ENCODE measurements at places on chromosomes 2 and 18.

GRCh38 chr2:181546086-181546485 is 88.9 kb downstream of the ITGA4 start:
- no peak overlapping the region for H3K4me3 ChIP-seq
- H3K36me3 ChIP-seq: no peaks in the 10 kb centered on the region
- H3K27ac ChIP-seq: no peak overlapping the region
- peaks cover 7% of the 10 kb centered on the region for H3K27me3 ChIP-seq

DNA sequence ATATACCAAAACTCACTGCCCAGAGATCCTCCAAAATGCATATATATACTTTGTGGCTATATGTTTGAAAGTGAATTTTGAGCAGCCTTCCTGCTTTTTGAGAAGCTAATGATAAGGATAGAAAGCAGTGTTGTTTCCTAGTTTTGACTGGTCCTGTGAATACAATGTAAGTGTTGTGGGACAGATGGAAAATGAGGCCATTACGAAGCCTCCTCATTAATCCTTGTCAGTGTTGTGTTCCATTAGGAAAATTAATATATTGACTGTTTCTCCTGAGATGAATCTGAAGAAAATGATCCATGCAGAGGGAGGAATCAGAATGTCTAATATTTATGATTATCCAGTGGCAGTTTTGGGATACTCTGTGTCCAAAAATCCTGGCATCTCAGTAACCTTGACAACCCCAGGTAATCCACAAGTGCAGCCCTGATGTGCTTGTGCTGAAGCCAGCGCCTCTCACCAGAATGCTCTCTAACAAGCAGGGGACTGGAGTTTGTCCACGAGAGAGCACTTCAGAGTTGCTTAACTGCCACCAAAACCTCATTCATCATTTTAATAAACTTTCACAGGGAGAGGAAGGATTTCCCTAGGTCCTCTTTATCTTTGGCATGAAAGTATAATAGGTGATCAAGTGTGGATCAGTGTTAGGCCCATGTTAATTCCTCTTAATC is 418.6 kb downstream of the CMPK2 start:
- no peak for DNase-seq
- H3K4me1 ChIP-seq: no peaks in the 10 kb centered on the region
- H3K27ac ChIP-seq: no peak overlapping the region
- peaks cover 10% of the 10 kb centered on the region for H3K27me3 ChIP-seq
- no peak overlapping the region for H3K4me3 ChIP-seq

DNA sequence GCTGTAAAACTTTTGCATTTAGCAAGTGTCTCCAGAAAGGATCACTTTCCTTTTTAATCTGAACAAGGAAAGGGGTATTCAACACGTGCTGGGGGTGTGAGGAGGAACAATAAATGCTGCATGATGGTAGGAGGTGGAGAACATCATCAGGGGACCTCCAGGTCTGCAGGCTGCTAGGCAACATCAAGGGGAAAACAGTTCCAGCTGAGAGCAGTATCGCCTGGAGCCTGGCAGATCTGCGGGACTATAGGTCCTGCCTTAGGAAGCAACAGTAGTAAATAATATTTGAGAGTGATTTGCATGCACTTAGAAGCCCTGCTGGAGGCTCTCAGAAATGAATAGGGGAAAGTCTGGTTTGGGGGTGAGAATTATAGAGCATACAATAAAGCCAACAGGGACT is 175.6 kb downstream of the SUCLG1 start:
- no peaks in the 10 kb centered on the region for H3K4me1 ChIP-seq
- H3K27ac ChIP-seq: no peak overlapping the region
- no peak overlapping the region for H3K4me3 ChIP-seq
- H3K27me3 ChIP-seq: peaks cover 7% of the 10 kb centered on the region

GRCh38 chr2:42296226-42296625 is 64.8 kb downstream of the COX7A2L start:
- DNase-seq: no peak
- H3K27ac ChIP-seq: no peak overlapping the region
- H3K27me3 ChIP-seq: no peaks in the 10 kb centered on the region
- no peaks in the 10 kb centered on the region for H3K4me1 ChIP-seq

GRCh38 chr2:190366248-190366753 is 22.9 kb downstream of the INPP1 start:
- no peak for DNase-seq
- no peak overlapping the region for H3K4me3 ChIP-seq
- no peaks in the 10 kb centered on the region for H3K4me1 ChIP-seq
- H3K36me3 ChIP-seq: peaks cover 86% of the 10 kb centered on the region
- no peaks in the 10 kb centered on the region for H3K27me3 ChIP-seq

- no peak overlapping the region for H3K4me3 ChIP-seq
- DNase-seq: no peak
- peaks cover 73% of the 10 kb centered on the region for H3K4me1 ChIP-seq
- H3K36me3 ChIP-seq: no peaks in the 10 kb centered on the region
Observed at GRCh38 chr2:237451643-237452469, 35.2 kb upstream of the MLPH start.

DNA sequence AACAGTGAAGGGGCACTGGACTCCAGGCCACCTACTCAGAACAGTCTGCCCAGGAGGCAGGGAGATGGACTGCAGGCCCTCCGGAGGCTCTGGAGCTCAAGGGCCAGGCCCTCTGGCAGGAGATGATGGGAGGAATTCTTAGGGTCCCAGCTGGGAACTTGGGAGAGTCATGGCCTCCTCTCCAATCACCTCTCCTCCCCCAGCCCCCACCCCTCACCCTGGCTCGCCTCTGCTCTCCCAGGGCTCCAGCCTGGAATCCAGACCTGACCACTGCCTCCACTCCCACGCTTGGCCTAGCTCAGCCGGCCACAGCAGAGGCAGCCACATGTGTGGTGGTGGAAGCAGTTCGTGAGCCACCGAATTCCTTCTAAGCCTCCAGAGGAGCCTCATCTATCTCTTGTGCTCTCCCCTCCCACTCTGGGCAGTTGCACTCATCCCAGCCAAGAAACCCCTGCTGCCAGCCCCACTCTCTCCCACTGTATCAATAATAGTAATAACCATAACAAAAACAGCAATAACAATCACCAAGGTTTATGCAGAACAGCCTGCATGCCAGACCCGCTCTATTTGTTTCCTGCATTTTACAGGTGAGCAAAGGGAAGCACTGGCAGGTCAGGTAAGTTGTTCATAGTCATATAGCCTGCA is 67.4 kb downstream of the TNS1 start:
- H3K36me3 ChIP-seq: peaks cover 3% of the 10 kb centered on the region
- peak; percentile 63 for DNase-seq
- H3K4me3 ChIP-seq: peak overlapping the region; percentile 84
- H3K4me1 ChIP-seq: peaks cover 100% of the 10 kb centered on the region

DNA sequence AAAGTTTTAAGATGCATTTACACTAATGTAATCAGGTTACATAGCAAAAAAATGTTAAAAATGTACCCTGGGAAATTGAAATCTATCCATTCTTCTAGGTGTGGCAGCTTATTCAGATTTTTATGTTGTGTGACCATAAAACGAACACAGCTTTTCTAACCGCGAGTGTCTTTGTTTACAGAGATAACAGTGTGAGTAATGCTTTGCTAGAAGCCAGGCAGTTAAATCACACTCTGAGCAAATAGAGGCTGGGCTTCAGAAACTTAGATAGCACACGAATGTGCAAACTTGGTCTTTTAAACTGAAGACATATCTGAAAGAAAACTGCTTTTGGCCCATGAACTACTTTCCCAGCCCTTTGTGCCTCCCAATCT is 116.1 kb downstream of the SPTBN1 start:
- no peaks in the 10 kb centered on the region for H3K27me3 ChIP-seq
- peak overlapping the region; percentile 3 for H3K4me3 ChIP-seq
- no peak for DNase-seq
- peaks cover 98% of the 10 kb centered on the region for H3K4me1 ChIP-seq
- no peaks in the 10 kb centered on the region for H3K36me3 ChIP-seq

GRCh38 chr2:17813742-17814473 is 2.4 kb upstream of the MSGN1 start:
- peak; percentile 46 for DNase-seq
- no peaks in the 10 kb centered on the region for H3K36me3 ChIP-seq
- H3K27ac ChIP-seq: peak overlapping the region; percentile 74
- peak overlapping the region; percentile 9 for H3K4me3 ChIP-seq

- DNase-seq: no peak
- H3K4me3 ChIP-seq: no peak overlapping the region
- no peaks in the 10 kb centered on the region for H3K27me3 ChIP-seq
- peaks cover 24% of the 10 kb centered on the region for H3K4me1 ChIP-seq
Observed at GRCh38 chr18:46156843-46157242, 52.7 kb downstream of the HAUS1 start.

- H3K27ac ChIP-seq: no peak overlapping the region
- no peak overlapping the region for H3K4me3 ChIP-seq
- no peaks in the 10 kb centered on the region for H3K27me3 ChIP-seq
- H3K36me3 ChIP-seq: no peaks in the 10 kb centered on the region
Observed at GRCh38 chr18:74356959-74357358, 41.3 kb downstream of the C18orf63 start.

- no peak for DNase-seq
- H3K4me1 ChIP-seq: no peaks in the 10 kb centered on the region
- peaks cover 30% of the 10 kb centered on the region for H3K27me3 ChIP-seq
- no peak overlapping the region for H3K4me3 ChIP-seq
Observed at GRCh38 chr18:63963615-63964256, 6.1 kb upstream of the SERPINB8 start.

DNA sequence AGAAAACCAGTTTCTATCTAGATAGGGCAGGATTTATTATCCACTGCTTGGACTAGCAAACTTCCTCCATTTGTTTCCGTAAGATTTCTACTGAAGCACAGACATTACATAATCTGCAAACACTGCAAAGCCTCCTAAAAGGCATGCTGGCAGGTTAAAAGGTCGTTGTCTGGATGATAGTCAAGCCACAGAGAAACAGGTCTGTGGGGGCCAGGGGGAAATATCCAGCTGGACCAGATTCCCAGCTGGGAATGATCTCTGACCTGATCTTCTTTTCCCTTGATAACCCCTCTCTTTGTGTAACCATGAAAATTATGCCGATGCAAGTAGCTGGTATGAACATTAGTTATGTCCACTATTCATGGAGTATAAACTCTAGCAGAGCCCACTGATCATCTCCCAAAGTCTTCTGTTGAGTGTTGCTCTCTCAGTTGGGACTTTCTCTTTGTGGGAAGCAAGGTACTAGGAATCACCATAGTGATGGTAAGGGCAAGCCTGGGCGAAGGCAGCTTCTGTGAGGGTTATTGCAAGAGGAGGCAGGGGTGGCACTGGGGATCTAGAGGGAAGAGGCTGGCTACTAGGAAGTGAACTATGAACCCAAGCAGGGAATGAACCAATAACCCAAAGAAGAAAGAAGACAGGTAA is 61.3 kb downstream of the GDF7 start:
- H3K4me1 ChIP-seq: peaks cover 3% of the 10 kb centered on the region
- DNase-seq: no peak
- H3K27me3 ChIP-seq: no peaks in the 10 kb centered on the region
- no peak overlapping the region for H3K4me3 ChIP-seq
- H3K36me3 ChIP-seq: no peaks in the 10 kb centered on the region

- no peak overlapping the region for H3K27ac ChIP-seq
- no peaks in the 10 kb centered on the region for H3K36me3 ChIP-seq
- peak; percentile 22 for DNase-seq
- H3K4me1 ChIP-seq: no peaks in the 10 kb centered on the region
- no peak overlapping the region for H3K4me3 ChIP-seq
- peaks cover 19% of the 10 kb centered on the region for H3K27me3 ChIP-seq
Observed at GRCh38 chr2:15984368-15985255, 44.3 kb downstream of the MYCN start.

DNA sequence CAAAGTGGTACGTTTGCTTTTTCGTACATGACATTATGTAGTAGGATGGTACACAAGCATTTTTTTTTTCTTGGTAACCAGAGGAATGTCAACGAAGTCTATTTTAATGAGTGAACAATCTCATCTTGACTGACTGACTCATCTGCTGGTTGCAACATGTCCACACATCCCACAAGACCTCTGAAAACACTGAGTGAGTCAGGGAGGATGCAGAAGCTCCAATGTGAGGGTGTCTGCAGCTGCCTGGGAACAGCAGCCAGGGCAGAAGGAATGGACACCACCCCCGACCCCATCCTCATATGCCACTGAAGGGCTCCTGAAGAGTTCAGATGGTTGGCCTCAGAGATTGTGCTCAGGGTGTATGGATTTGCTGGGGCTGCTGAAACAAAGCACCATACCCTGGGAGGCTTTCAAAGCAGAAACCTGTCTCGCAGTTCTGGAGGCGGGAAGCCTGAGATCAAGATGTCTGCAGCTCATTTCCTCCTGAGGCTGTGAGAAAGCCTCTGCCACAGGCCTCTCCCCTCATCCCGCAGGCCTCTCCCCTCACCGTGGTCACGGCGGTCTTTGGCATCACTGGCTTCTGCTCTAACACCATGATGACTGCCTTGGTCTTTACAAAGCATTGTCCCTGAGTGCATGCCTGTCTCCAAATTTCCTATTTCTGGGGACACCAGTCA is 124.6 kb downstream of the LRATD1 start:
- H3K27ac ChIP-seq: no peak overlapping the region
- no peaks in the 10 kb centered on the region for H3K36me3 ChIP-seq
- DNase-seq: no peak
- H3K4me3 ChIP-seq: no peak overlapping the region
- H3K27me3 ChIP-seq: peaks cover 5% of the 10 kb centered on the region
- no peaks in the 10 kb centered on the region for H3K4me1 ChIP-seq

DNA sequence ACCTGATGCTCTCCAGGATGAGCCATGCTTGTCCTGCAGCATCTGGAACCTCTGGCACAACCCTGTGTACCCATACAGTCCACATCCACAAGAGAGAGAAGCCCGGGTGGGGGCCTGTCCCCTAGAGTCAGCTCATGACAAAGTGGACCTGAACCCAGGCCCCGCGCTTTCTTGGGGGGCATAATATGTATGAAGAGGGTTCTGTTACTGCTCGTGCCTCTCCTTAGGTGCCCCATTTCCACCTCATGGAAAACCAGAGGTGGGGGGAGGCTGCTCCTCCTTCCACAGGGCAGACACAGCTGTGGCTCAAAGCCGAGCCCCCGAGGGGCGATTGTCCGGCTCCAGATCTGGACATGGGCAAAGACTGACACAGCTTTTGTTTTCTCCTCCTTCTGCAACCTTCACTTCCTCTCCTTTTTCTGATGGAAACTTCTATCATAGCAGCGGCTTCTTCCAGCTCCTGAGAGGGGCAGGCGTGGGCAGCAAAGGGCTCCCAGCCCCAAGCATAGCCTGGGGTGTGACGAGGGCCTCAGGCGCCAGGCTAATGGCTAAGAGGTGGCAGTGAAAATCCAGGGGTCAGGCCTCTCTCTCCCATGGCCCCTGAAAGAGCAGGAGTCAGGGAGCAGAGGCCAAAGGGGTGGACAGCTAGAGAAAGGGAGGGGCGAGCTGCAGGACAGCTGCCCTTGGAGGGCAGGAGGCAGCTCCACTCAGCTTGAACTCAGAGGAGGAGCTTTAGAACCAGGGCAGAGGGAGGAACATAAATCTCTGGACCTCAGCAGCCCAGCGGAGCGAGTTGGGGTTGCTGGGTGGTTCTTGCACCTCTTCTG is 155.5 kb downstream of the ZFP36L2 start:
- peak overlapping the region; percentile 83 for H3K27ac ChIP-seq
- H3K27me3 ChIP-seq: no peaks in the 10 kb centered on the region
- H3K4me3 ChIP-seq: no peak overlapping the region
- H3K36me3 ChIP-seq: no peaks in the 10 kb centered on the region
- no peak for DNase-seq

DNA sequence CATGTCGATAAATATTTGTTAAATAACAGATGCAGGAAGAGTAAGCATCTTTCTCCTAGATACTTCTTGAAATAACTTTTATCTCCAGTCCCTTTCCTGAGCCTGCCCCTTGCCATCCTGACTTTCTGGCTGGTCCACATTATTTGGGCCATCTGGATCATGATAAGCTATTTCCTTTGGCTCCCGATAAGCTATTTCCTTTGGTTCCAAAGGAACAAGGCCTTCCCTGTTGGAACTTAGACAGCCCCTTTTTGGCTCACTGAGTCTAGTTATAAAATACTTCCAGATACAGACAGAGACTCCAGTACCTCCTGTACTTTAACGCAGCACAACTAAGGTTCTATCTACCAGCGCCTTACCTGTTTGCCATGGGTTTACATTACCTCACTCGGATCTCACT is 205.3 kb upstream of the CCDC150 start:
- DNase-seq: no peak
- no peak overlapping the region for H3K4me3 ChIP-seq
- no peaks in the 10 kb centered on the region for H3K36me3 ChIP-seq
- peak overlapping the region; percentile 64 for H3K27ac ChIP-seq
- no peaks in the 10 kb centered on the region for H3K27me3 ChIP-seq

Measured in left ventricle myocardium inferior (tissue), 1 donor.